ENCODE measurements at places on chromosomes 1 and 21. TPM values are rescaled to one million over a fixed set of nuclear protein-coding genes. Genes with fewer than 3 reads are reported as not detected.

Gene CELA3A
- total RNA-seq: not detected

Gene KCNJ9
- 0.06 TPM for total RNA-seq

Gene C1orf210
- not detected for total RNA-seq

Gene MRTO4
- 14.5 TPM for total RNA-seq

Gene CYP4A11
- total RNA-seq: 0.13 TPM

Gene SH2D1B
- total RNA-seq: not detected

Gene LCA5L
- 1.3 TPM for total RNA-seq

Gene SPRR1A
- not detected for total RNA-seq

Gene BATF3
- total RNA-seq: 2.8 TPM

Gene UTS2
- total RNA-seq: not detected

Gene KMO
- 0.06 TPM for total RNA-seq

Gene ICOSLG
- total RNA-seq: 0.13 TPM

Gene GBP7
- not detected for total RNA-seq

Gene S100A8
- total RNA-seq: not detected
